NCI-H1930 (cell line): ENCODE measurements at places on chromosomes 5 and 9.

DNA sequence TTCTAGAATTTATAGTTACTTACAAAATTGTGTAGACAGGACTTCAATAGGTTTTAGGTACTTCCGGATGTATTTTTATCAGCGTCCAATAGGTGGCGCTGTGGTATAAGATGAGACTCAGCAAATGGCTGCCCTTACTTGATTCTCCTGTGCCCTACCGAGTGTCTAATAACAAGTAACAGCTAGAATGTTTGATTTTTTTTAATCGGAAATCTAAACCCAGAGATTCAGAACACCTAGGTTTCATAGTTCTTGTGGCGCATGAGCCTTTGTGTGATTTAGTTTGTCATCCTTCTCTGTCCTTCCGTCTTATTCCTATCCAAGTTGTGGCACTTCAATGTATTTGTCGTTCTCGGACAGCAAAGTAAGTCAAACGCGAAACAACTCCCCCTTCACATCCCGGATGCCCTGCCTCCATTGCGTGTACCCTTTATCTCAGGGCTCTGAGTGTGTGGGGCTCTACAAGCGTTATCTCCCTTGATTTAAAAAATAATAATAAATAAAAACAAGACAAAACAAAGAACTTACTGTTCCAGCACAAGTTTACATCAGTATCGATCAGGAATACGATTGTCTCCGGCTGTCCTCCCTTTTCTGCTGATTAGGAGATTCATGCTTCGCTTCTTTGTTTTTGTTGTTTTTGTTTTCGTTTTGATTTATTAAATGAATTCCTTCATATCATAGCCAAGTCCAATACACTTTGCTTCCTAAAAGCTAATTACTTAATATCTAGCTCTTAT, 50.7 kb upstream of the SLC30A5 start:
- peak; percentile 46 for DNase-seq

DNA sequence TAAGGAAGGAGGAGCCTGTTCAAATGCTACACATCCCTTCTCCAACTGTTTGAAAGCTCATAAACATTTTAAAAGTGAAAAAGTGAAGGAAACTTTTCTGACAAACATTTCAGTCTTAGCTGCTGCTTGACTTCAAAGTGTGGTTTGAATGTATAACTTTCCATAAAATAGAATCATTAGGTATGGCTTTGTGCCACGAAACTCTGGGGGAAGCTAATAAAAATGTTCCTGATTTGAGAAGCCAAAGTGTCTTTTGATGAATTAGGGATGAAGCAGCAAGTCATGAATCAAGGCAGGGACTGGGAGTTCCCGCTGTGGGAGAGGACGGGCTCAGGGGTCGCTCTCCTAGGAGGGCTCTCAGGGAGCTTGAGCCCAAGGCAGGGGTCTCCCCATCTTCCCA, 15.3 kb downstream of the MVB12B start:
- no peak for DNase-seq

GRCh38 chr5:13108265-13108664, 836.2 kb downstream of the DNAH5 start:
- DNase-seq: no peak

DNA sequence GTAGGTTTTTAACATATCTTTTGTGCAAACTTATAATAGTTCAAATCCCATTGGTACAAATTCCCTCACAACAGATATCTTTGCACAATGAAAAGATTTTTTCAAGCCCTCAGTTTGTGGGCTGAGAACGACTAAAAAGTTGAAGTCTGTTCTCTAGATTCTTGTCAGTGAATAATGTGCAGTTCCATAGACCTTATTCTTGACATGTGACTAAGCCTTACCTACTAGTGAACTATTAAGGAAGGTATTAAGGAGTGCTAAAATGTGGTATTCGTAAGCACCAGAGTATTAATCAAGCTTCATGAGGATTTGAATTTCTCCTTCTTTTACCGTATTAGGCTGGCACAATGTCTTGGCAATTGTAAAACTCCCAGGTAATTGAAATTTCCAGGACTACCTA, 205.6 kb upstream of the DMRTA1 start:
- no peak for DNase-seq

GRCh38 chr5:5542654-5543053, 120.2 kb downstream of the ICE1 start:
- DNase-seq: no peak

DNA sequence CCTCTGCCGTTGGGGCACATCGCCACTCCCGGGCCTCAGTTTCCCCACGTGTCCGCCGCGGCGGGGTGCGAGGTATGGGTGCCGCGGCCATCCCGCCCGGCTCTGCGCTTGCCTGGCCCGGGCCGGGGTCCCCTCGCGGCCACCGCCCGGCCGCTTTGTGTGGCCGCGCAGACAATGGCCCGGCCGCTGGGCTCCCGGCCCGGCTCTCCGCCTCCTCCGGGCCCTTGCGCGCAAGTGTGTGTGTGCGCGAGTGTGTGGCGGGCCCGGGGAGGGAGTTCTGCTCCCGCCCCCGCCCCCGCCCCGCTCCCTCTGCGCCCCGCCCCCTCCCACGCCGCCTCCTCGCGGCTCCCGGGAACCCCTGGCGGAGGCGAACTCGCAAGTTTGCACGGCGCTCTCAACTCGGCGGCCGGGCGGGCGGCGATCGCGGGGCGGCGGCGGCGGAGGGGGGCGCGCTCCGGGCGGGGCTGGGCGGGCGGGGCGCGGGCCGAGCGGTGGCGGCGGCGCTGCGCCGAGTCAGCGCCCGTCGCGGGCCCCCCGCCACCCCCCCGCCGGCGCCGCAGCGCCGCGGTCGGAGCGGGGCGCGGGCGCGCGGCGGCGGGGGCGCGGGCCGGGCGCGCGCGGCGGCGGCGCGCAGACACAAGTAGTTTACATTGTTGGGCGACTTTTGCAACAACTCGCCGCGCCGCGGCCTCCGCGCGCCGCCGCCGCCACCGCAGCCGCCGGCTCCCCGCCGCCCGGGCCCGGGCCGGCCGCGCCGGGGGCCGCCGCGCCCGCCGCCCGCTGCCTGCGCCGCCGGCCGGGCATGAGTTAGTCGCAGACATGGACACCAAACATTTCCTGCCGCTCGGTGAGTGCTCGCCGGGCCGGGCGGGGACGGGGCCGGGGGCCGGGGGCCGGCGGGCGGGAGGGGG, at the start of gene RXRA:
TSS of gene RXRA (plus strand) at position 643 of the 911 bp plus-strand sequence. CDS start at position 820, 177 bp downstream.
- DNase-seq: peak; percentile 57

- no peak for DNase-seq
Observed at GRCh38 chr5:162456086-162456485, 388.5 kb downstream of the GABRG2 start.

DNA sequence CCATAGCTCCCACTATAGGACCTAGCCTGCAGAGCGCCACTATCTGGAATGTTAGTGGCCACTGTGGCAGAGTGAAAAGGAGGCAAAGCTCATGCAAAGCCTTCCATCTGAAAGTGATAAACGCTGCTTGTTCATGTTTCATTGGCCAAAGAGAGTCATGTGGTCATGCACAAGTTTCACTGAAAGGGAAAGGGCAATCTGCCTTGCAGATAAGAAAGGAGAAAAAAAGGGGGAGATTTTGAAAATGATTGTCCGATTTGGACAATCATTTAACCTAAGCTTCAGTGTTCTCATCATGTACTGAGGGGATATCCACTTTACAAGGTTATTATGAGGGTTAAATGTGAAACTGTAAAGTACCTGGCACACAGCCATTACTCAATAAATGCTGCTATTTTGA, 9.0 kb upstream of the MOB3B start:
- DNase-seq: no peak

- no peak for DNase-seq
Observed at GRCh38 chr9:126411225-126411947, 84.8 kb downstream of the MVB12B start.

GRCh38 chr9:27368316-27368985, 71.5 kb upstream of the EQTN start:
- DNase-seq: no peak

GRCh38 chr5:72467461-72467860, 39.7 kb downstream of the ZNF366 start:
- DNase-seq: no peak

GRCh38 chr5:90747175-90747574, 188.6 kb downstream of the ADGRV1 start:
- no peak for DNase-seq

GRCh38 chr9:112286926-112287325, 46.5 kb downstream of the PTBP3 start:
- DNase-seq: no peak

- DNase-seq: no peak
Observed at GRCh38 chr5:72394688-72395087, 74.5 kb downstream of the PTCD2 start.

DNA sequence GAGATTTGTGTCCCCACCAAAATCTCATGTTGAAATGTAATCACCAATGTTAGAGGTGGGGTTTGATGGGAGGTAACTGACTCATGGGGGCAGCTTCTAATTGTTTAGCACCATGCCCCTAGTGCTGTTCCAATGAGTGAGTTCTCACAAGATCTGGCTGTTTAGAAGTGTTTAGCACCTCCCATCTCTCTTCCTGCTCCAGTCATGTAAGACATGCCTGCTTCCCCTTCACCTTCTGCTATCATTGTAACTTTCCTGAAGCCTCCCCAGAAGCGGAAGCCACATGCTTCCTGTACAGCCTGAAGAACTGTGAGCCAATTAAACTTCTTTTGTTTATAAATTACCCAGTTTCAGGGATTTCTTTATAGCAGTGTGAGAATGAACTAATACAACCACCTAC, 170.5 kb downstream of the NDUFS4 start:
- DNase-seq: no peak

DNA sequence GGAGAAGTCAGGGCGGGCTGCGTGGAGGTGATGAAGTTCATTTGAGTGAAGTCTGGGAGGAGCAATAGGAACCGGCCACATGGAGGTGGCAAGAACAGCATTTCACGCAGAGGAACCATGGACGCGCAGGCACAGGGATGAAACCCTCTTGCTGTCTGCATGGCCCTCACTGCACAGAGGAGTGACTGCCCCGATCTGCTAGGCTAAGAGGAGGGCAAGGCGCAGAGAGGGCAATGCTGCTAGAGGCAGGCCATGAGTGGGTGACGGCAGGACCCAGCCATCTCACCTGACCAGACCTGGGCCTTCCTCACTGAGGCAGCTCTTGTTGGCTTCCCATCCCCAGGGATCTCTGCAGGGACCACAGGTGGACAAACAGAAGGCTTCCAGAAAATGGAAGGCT, 90.3 kb downstream of the BARX1 start:
- no peak for DNase-seq

DNA sequence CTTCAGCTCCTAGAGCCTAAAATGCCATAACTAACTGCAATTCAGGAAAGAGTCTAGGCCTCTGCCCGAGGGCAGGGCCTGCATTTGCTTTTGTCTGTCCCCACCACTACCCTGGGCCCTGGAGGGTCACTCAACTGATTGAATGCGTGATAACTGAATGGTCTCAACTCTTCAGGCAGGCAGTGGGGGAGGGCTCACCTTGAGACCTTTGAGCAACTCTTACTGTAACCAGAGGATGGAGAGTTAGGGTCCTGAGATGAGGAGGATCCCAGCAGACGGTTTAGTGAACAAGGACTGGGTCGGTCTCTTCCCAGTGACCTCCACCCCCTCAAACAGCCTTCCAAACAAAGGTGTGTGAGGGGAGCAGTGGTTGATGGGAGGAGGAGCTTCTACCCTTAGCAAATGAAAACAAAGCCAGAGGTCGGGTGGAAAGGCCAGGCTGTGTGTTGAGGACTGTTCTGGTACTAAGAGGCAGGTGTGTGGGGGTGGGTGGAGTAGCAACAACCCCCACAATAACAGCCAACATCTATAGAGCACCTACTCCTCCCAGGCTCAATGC, 59.4 kb downstream of the CXXC5 start:
- DNase-seq: no peak

- DNase-seq: no peak
Observed at GRCh38 chr9:87479801-87480201, 17.9 kb upstream of the DAPK1 start.

GRCh38 chr5:56075361-56075760, 80.6 kb upstream of the IL6ST start:
- no peak for DNase-seq

DNA sequence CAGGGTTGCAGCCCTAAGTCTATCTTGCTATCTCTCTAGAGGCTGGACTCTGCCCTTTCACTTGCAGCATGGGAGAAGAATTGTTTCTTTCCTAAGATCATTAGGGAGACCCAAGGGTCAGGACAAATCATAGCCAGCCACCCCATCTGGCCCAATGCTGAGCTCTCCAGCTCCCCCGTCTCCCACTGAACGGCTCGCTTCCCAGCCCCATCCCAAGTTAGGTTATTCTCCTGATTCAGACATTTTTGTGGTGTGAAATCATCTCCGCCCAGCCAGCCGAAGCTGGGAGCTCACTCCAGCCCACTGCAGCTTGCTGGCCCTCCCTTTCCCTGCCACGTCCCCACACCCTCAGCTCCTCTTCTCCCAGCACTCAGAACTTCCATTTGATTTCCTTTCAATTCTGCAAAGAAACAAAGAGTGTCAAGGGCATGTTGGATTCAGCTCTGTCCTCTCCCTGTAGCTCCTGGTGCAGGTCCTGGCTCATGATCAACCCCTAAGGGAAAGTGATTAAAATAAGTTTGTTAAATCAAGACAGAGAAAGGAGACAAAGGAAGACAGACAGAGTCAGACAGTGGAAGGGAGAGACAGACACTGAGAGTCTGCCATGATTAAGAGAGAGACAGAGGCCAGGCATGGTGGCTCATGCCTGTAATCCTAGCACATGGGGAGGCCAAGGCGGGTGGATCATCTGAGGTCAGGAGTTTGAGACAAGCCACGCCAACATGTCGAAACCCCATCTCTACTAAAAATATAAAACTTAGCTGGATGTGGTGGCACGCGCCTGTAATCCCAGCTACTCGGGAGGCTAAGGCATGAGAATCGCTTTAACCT, 12.6 kb upstream of the SPARC start:
- DNase-seq: no peak

GRCh38 chr5:65512170-65512937, 30.6 kb upstream of the ADAMTS6 start:
- DNase-seq: no peak

GRCh38 chr9:1495282-1496030, 445.3 kb downstream of the DMRT2 start:
- no peak for DNase-seq

DNA sequence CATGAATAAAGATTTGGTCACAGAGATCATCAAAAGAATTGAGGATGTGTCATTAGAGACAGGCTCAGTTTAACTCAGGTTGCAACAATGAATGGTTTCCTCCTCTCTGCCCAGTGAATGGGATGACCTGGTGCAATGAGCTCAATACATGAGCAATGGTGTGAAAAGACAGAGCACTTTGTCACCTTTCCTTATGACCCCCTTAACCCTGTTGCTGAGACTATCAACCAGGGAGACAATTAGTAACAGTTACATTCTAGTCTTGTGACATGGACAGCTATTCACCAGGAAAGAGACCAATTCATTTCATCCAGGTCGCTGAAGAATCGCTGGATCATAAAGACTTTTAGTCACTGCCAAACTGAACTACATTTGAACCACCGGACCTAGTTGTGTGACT, 19.9 kb upstream of the CDH6 start:
- no peak for DNase-seq

- no peak for DNase-seq
Observed at GRCh38 chr5:158691631-158692255, 408.0 kb downstream of the EBF1 start.

DNA sequence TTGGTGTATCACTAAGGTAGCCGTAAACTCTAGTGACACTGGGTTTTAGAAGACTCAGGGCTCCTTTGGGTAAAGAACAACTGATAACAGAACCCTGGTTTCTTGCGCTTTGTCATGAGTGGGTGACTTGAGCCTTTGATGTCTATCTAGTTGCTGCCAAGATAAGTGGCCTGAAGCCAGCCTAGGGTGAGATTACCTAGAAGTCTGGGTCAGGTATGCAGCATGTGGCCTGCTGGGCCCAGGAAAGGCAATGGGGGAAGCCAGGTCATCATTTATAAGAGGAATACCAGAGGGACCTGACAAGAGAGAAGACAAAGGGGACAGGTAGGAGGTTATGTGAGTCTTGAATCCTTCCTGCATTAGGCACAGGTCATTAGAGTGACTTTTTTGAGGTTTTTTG, 23.2 kb upstream of the GARNL3 start:
- DNase-seq: no peak
